ENCODE measurements at places on chromosomes 2 and 18.

GRCh38 chr2:163734881-163735684 lies 725 bp downstream of the FIGN start:
- no peak for DNase-seq

DNA sequence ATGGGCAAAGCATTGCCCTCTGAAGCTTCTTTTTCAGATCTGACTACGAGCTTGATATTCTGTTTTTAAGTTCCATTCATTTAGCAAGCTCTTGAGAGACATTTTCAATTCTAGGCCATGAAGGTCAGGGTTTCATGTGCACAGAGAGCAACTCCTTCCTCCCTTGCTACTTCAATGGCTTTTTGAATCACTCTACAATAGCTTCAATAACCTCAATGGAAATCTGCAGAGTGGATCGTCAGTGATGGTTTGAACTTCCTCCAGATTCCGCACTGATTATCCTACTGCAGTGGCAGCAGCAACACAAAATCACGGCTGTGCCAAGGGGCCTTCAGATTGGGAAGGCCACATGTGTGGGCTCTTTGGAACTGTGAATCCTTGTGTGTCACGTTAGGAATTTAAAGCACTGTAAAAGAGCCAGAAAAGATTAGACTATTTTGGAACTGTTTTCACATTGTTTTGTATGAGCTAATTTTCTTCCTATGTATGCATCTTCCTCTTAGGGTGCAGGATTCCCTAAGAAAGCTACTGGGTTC lies 88.4 kb upstream of the MGAT4A start:
- DNase-seq, result no peak

DNA sequence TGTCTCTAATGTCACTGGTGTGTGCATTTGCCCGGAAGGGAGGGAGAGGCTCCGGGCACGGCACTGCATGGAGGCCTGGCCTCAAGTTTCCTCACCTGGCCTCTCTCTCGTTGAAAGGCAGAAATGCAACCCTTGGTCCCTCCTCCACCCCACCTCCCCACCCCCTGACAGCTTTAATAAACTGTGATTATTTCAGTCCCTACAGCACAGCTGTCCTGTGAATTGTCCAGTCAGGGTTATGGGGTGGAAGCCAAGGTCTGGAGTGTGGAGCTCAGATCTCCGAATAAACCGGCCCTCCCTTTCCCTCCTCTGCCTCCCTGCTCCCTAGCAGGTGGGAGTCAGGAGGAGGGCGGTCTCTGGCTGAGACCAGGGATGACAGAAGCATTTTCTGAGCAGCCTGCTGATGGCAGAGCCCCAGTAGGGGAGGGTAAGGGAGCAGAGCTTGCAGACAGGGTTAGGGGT lies 199.2 kb upstream of the SMAD2 start:
- DNase-seq, result no peak

GRCh38 chr18:11587432-11587831 lies 22.0 kb upstream of the SLC35G4 start:
- no peak for DNase-seq

- no peak for DNase-seq
Measured at GRCh38 chr2:9815844-9816279, 27.4 kb upstream of the TAF1B start.

DNA sequence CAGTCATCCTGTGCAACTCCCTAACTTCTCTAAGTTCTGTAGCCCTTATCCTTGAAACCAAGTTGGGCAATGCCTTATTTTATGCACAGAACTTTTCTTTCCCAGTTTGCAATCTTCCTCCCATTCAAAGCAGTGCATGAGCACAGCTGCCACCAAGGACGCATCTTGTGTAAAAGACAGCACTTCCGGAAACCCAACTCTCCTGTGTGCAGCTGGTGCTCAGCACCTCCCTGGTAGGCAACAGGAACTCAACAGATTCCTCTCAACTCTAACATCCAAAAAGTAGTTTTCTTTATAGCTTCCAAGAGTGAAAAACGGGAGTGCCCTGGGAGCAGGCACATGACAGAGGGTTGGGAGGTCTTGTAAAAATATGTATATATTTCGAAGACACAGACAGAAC lies 2.2 kb downstream of the TMEM18 start:
- DNase-seq, result no peak

DNA sequence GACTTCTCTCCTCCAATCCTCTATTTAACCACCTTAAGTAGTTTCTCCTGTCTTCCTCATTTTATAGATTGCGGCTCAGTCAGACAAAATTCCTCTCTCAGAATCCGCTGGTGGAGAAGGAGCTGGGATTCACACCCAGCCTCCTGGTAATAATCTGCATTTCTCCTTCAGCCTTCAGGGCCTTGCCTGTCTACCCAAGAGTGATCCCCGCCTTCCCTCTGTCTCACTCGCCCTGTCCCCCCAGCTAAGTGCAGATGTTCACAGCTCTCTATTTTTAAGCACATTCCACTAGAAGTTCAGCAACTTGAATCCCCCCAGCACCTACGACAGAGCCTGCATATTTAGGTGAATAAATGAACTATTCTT lies 212.5 kb upstream of the HAAO start:
- no peak for DNase-seq

- no peak for DNase-seq
Measured at GRCh38 chr2:235721625-235722024, 227.8 kb downstream of the AGAP1 start.

DNA sequence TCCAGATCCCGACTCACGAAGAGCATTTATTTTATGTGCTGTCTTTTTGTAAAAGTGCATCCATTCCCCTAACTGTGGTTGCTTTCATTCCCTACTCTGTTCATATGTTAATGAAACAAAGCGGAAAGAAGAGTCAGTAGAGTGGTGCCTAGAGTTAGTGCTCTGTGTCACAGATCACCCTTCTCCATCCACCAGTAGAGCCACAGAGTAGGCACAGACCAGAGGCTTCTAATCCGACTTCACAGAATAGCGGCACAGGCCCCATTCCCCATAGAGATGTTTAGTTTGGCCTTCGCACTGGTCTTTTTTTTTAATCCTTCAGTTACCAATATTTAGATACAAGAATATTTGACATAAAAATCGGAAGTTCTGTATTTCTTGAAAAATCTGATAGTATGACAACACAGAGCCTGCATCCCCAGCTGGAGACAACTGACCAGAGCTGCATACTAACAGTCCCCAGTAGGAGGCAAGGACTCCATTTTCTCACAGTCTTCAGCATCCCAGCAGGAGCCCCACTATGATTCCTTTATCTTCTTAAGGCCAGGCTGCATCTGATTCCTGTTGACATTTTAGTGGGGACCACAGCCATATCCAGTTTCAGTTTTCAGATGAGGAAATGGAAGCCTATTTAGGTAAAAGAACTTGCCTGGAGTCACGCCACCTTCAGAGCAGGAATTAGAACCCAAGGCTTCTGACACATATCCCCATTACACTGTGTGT lies 7.0 kb downstream of the G6PC2 start:
- no peak for DNase-seq

DNA sequence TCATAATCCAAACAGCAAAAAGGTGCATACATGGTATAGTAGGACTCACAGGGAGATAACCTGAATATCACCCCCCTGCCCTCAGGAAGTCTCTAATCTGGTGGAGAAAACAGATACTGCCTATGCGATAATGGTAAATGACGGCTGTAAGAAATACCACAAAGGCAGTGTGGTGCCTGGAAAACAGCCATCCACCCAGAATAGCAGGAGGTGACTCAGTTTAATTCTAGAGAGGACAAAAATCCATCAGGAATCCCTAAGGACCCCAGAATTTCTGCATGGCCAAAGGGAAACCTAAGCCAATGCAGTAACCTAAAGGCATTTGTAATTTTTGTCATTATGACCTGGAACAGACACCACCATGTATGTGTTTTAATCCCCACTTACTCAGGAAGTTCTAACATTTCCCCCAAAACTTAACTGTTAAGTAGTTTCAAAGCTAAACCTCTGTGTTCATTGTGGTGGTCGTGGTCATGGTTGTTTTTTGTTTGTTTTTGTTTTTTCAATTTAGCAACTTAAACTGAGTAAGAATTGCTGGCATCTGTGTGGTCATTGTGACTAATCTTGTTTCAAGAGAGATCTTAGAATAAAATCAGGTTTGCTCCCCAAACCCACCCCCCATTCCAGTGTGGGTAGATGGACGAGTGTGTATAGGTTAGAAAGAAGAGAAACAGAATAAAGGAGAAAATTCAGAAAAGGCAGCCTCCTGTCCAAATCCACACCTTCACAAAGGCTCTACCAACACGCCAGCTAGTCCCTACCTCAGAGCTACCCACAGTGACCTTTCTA lies 121.5 kb upstream of the CDCA7 start:
- DNase-seq, result no peak

DNA sequence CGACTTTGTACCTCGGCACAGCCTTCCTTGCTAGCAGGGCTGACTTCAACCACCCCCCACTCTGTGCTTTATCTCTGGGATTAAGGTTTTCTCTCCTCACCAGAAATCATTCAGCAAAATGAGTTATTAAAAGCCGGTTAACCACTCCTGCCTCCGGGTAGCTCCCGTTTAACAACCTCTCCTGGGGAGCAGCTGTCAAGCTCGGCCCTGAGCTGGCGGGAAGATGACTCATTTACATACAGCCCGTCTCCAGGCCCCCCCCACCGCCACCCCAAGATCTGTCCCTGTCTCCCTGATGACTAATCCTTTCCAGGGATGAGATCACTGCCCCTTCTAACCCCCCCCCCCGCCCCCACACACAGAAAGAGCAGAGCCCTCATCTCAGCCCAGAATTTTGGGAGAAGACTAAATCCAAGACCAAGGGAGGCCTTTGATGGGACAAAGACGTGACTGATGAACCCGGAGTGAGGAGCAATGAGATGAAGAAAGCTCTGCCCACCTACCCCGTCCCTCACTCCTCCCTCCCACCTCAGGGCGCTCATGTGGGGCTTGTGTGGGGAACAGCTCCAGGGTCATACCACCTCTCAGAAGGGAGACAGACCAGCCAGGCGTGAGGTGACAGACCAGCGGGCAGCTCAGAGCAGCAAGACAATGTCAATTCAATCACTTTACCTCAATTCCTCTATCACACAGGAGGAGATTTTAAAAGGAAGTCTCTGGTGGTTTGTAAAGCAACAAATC lies 131.4 kb downstream of the MSH2 start:
- no peak for DNase-seq

Data from activated T-helper 1 cell treated with anti-CD3 and anti-CD28 coated beads, Interleukin-12 subunit alpha, Interleukin-12 subunit beta, Interleukin-2, Interleukin-4 antibody, amounts not matched to agents 30 ng/mL and 10 ng/mL and 1 ng/mL, durations not matched to agents 14 hours and 24 hours and 36 hours (primary cell).